Fibroblast of skin of right quadriceps (primary cell): ENCODE measurements at places on chromosomes 11 and 22.
A peak's percentile ranks its signal among the peaks of the same experiment; 100 is the strongest.

GRCh38 chr11:110524238-110524637, 94.5 kb downstream of the FDX1 start:
- peak; percentile 92 for DNase-seq

DNA sequence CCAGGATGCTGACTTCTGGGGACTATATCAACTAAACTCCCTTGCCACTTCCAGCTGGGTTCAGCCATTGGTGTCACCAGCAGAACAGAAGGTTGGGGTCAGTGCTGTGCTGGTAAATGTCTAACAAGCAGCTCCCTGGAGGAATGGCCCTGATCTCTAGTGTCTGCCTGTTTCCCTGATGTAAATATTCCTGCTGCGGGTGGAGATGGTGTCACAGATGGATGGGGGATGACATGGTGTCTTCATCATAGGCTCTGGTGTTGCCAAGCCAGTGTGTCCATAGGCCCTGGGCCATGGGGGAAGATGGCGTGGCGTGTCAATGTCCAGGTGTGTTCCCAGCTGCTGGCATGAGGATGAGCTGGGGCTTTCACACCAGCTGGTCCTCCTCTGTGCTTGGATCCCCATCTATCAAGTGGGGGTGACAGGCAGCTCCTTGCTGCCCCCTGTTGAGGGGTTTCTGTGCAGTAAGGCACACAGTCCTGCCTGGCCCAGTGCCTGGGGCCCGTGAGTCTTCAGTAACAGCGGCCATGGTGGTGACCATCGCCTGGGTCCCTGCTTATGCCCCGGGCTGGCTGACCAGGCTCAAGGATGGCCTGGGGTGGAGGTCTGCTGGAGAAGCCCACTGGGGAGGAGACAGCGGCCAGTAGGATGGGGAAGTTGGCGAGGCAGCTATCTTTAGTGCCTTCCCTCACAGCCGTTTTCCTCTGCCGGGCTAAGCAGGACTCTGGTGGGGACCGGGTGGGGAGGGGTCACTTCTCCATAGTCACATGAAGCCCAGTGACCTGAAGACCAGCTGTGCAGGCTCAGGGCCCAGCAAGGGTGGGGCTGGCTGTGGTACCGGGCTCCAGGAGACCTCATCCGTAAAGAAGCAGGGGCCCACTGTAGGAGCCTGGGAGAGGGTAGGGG, 12.7 kb downstream of the RPL3 start:
- no peak for DNase-seq

GRCh38 chr11:48019217-48019584, 38.8 kb downstream of the PTPRJ start:
- no peak for DNase-seq

- no peak for DNase-seq
Observed at GRCh38 chr11:122436188-122436555, 219.3 kb upstream of the UBASH3B start.

- no peak for DNase-seq
Observed at GRCh38 chr11:8325591-8326304, 62.1 kb upstream of the LMO1 start.

DNA sequence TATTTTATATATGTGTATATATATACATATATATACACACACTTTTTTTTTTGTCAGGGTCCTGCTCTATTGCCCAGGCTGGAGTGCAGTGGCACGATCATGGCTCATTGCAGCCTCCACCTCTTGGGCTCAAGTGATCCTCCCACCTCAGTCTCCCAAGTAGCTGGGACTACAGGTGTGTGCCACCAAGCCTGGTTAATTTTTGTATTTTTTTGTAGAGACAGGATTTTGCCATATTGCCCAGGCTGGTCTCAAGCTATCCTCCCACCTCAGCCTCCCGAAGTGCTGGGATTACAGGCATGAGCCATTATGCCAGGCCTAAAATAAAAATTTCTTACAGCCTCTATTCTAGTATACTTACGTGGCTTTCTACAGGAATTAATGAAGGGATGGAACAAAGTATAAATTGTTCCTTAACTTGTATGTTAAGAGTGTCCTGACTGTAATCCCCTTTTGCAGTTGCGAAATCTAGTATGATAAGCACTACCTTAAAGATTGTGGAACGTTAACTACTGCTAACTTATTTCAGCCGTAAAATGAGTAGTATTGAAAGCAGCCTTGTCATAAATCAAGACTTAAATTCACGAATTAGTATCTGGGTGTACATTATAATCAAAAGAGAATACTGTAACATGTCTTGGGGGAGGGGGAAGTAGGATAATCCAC, 2.1 kb downstream of the TRAF6 start:
- DNase-seq, result no peak

DNA sequence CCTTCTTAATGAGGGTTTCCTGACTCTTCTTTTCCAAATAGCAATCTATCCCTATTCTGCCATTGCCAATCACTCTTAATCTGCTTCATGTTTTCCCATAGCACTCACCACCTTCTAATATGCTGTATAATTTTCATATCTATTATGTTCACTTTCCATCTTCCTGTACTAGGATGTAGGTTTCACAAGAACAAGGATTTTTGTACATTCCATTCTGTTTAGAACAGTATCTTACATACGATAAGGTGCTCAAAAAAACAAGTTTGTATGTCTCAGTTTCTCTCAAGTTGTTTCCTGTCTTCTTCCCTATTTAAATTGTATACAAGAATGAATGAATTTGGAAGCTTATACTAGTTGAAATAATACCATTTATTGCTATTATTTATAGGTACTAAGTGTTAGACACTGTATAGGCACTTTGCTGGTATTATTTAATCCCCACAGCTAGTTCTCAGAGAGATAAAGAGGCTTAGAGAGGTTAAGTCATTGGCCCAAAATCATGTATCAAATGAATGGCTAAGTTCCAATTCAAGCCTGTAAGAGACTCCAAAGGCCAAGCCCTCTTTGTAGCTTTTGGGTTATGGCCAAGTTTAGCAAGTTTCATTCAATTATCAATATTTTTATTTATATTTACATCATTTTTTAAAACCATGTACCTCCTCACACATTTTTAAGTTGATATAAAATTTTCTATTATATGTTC, 134.7 kb downstream of the PAX6 start:
- no peak for DNase-seq

- peak; percentile 81 for DNase-seq
Observed at GRCh38 chr22:31876156-31876920, 68.0 kb upstream of the YWHAH start.

DNA sequence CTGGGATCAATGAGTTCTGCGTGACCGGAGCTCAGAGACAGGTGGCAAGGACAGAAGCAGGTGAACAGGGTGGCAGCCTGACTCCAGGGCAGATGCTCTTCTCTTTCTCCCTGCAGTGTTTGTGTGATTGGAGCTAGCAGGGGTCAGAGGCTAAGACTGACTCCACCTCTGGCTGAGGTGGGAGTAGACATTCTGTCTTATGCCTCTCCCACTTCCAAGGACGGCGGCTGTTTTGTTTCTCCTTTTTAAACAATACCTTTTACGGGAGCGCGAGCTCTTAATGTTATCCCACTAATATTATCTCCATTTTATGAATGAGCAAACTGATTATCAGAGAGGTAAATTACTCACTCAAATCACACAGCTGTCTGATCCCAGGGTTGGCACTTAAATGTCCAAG, 323.7 kb downstream of the MIAT start:
- DNase-seq, result no peak

DNA sequence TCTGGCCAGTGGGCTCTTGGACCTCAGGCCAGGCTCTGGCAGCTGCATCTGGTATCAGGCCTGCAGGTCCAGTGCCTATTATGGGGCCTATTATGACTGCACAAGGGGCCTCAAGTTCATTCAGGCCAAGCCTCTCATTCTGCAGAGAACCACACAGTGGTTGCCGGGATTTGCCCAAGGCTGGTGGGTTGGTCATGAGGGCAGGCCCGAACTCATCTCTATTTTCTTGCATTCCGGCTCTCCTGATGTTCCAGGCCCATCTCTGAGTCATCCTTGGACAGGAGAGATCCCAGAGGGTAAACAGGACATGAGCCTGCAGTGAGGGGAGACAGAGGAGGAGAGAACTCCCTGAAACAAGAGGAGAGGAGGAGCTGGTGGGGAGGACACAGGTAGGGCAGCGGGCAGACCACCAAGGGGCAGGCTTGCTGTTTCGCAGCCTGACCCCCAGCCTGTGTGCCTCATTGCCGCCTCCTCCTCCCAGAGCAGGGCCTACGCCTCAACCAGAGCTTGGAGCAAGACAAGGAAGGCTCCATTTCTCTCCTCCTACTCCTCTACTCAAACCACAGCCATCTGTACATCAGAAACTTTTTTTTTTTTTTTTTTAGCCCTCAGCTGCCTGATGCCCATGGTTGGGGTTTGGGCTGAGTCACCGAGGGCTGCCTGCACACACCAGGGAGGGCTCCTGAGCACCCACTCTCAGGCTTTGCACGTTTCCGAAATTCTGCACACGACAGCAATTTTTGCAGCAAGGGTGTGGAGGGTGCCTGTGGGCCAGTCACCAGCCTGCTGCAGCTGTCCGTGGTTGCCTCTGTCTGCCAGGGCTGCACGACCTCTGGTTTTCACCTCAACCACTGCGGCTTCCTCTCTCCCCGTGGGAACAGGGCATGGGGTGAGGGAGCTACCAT, 12.7 kb upstream of the TREH start:
- DNase-seq, result peak; percentile 51

DNA sequence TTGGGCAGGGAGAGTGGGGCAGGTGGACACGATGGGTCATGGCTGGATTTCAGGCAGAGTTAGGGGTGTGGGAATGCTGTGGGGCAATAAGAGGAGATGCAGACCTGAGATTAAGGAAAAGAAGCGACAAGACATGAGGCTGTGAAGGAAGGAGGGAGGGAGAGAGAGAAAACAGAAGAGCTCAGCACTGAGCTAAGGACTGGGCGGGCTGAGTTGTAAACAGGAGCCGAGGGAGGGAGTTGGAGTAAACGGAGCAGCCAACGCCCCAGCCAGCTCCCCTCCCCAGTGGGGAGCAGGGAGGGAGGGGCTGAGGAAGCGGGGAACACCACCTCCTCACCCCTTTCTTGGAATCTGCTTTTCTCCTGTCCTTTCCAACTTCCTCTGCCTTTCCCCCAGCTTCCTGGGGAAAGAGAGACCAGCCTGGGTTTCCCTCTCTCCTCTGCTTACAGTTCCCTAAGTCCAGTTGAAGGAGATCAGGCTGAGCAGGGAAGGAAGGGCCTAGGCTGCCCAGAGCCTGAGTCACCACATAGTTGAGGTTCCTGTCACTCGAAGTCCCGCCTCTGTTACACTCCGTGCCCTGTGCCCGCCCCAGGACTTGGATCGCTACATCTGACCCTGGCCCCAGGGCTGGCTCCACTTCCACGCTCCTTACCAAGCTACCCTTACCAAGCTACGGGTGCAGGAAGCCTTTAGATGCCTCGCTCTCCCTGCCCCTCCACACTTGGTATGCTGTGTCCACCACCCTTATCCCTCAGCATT, 6.7 kb upstream of the AHNAK start:
- DNase-seq, result peak; percentile 95

DNA sequence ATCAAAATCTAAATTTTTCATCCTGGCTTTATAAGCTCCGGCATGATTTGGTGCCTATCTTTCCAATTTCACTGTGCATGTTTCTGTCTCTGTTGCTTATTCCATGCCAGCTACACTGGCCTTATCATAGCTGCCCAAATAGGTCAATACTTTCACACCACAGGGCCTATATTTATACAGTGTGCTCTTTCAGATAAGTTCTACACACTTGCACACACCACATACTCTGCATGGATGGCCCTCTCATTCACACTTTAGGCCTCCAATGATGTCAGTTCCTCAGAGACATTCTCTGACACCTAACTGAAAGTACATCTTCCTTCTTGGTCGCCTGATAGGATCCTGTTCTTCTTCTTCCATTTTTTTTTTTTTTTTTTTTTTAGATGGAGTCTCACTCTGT, 7.0 kb downstream of the ALG8 start:
- DNase-seq, result no peak

GRCh38 chr11:109769858-109770257, 323.3 kb upstream of the ZC3H12C start:
- DNase-seq, result no peak

DNA sequence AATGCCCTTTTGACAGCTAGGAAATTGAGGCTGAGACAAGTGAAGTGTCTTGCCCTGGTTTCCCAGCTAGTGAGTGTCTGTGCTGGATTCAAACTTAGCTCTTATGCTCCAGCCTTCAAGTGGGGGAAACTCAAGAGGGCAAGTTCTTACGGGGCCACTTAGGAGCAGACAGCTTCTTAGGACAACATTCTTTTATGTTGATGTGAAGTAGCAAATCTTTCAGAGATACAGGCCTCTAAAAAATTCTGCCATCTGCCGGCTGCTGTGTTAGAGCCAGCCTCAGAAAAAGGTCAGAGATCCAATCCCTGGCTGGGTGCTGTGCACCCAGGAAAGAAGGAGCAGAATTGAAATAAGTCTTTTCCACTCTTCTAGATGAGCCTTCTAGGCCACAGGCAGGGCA, 26.6 kb downstream of the TIMP3 start:
- no peak for DNase-seq

GRCh38 chr22:40637183-40638150, 948 bp upstream of the MRTFA start:
- DNase-seq, result no peak

GRCh38 chr11:26599425-26599824, 27.4 kb upstream of the MUC15 start:
- DNase-seq, result peak; percentile 42

DNA sequence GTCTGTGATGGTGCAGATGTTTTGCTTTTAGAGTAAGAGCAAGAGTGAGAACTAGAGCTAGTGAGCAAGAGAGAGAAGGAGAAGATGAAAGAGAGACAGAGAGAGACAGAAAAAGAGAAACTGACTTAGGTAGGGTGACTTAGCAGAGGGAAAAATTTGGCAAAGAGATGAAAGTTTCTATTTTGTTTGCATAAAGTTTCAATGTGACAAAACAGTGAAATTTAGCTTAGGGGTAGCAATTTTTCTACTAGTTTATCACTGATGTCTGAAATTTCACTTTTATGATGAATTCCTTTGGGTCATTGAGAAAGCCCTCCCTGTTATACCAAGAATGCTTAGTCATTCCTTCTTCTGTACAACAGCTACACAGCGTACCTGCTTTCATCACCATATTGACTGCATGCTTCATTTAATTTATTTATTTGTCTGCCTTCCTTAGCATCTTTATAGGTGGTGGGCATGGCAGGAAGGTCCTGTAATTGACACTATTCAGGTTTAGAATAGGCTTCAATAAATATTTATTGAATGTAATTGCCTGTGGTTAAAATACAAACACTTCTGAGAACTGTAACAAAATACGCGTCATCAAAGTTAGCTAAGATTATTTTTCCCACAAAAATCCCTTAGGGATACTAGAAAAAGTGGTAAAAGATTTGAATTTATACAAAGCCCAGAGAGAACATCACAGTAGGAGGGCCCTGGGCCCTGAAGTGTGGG, 19.9 kb upstream of the CTSC start:
- peak; percentile 34 for DNase-seq

DNA sequence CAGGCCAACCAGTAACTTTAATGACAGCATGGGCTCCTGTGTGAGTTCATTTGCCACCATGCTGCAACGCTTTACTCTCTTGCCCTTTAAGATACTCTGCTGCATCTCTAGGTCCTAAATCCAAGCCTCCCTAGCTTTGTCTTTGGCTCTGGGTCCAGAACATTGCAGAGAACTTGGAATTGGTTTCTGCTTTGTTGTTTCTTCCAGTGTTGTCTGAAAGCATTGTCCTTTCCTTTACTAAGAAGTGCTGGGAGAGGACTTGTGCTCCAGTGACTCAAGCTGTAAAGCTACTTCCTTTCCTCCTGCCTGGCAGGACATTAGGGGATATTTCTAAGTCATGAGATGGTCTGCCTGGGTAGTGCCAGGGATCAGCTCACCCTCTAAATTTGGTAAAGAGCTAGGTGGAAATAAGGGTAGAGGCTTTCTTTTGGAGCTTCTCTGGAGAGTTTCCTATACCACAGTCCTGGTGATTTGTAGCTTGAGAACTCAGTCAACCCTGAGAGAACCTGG, 202.5 kb upstream of the CADM1 start:
- DNase-seq, result no peak

GRCh38 chr11:133776671-133777367, 68.5 kb downstream of the SPATA19 start:
- DNase-seq, result no peak
